ENCODE measurements at places on chromosomes 12 and 14.
A peak's percentile ranks its signal among the peaks of the same experiment; 100 is the strongest.

GRCh38 chr12:13504074-13504473, 307.5 kb downstream of the EMP1 start:
- no peak for DNase-seq

DNA sequence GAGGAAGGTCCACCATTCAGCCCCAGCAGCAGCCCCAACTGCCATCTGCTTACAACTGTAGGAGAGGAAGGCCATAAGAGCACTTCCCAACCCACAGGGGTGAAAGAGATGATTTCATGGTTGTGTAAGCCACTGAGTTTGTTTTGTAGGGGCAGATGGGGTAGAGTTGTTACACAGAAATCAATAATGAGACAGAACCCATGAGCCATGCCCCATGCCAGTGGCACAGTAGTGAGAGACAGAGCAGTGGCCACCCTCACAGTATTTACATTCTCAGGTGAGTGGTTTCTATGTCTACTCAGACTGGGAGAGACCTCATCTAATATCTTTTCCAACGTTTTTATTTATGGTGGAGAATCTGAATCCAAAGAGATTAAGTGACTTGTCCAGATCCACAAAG, 68.6 kb downstream of the NUAK1 start:
- DNase-seq = no peak

- no peak for DNase-seq
Observed at GRCh38 chr12:89414851-89415250, 62.5 kb upstream of the DUSP6 start.

GRCh38 chr12:121288158-121288845, 8.2 kb downstream of the CAMKK2 start:
- no peak for DNase-seq

DNA sequence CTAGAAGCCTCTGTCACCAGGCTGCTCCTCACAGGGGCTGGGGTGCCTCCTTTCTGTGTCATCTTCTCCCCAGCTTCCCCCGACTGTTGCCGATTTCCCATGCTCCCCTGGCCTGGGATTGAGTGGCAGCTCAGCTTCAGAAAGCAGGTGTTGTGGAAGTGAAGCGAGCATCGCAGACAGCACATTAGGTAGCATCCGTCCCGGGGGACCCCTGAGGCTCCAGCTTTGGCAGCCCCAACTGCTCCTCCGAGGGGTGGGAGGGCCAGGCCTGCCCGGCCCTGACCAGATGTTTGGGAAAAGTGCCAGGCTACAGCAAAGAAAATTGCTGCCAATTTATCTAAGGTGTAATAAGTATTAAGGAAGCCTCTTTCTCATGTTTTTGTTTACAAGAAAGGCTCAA, 1045.6 kb downstream of the BCL11B start:
- DNase-seq = no peak

GRCh38 chr12:113391650-113392337, 11.9 kb downstream of the SDS start:
- DNase-seq = no peak

- DNase-seq = no peak
Observed at GRCh38 chr12:24796876-24797275, 152.0 kb downstream of the BCAT1 start.

GRCh38 chr14:49581209-49582112, 4.7 kb downstream of the RPS29 start:
- DNase-seq = no peak

DNA sequence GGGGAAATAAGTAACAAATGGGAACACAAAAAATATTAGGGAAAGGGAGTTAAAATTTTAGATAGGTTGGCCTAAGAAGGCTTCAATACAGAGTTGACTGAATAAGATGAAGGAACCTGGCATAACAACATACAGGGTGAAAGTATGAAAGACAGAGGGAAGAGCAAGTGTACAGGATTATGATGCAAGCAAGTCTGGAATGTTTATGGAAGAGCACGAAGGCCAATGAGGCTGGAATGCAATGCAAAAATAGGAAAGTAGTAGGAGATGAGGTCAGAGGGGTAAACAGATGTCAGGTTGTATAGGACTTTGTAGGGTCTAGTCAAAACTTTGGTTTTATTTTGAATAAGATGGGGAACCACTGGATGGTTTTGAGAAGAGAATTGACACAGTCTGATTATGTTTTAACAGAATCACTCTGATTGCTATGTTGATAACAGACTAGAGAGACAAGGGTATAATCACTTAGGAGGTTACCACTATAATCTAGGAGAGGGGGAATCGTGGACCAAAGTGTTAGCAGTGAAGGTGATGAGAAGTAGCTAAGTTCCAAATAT, 96.8 kb downstream of the OSBPL8 start:
- DNase-seq = no peak

GRCh38 chr14:36502558-36503508, 17.2 kb downstream of the NKX2-1 start:
- no peak for DNase-seq

GRCh38 chr14:68362846-68363245, 430.0 kb downstream of the ZFP36L1 start:
- DNase-seq = no peak

DNA sequence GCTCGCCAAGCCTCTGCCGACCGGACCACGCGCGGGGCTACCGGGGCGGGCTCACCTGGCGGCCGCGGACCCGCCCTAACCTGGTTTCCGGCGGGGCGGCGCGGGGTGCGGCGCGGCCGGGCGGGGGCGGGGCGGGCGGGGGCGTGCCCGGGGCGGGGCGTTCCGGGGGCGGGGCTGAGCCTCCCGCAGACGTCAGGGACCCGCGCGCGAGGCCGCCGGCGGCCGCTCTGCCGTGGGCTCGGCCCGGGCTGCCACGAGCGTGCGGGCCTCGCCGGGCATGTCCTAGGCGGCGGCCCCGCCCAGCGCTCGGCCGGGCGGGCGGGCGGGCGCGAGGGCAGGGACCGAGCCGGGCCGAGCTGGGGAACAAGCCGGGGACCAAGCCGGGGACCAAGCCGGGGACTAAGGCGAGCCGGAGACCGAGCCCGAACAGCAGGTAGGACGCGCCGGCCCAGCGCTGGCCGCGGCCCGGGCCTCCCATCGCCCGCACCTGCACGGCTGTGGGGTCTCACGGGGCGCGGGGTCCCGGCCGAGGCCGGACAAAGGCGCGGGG, at the start of gene CEP170B:
Gene CEP170B, plus strand, starts transcription at position 188 of the 550 bp plus-strand sequence. CDS start 3,183 bp downstream, outside the sequence.
- peak; percentile 45 for DNase-seq

DNA sequence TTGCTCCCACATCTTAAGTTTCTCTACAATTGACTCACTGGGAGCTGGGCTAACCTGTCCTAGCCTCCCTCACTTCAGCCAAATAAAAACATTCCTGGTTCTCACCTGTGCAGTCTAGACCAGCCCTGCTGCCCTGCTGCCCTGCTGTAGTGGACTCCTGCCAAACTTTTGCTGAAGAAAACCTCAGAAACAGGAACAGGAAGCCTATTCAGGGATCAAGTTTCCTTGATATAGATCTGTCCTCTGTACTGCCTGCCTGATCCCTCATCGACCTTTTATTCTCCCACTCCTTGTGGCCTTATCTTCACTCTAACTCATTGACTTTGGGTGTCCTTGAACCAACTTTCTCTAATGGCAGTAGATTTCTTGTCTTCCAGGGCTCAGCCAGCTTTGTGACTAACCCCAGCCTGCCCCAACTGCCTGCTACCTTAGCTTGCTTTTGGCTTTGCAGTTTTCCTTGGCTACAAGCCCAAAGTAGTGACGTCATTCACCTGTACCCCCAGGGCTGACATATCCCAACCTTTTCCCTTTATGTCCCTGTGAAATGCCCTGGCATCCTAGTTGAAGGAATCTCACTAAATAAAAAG, 234.8 kb downstream of the DUSP6 start:
- DNase-seq = no peak

DNA sequence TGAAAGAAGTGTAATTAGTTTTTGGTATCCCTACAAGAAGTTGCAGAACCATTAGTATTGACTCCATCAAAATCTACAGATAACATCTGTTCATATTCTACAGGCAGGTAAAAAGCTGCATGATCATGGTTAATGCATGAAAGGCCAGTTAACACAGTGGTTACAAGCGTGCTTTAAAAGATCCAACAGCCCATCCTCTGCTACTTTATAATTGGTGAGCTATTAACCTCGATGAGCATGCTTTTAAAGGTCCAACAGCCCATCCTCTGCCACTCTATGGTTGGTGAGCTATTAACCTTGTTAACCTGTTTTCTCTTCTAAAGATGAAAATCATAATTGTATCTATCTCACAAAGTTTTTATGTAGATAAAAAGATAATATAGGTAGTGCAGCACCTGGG, 289.3 kb downstream of the DUSP6 start:
- DNase-seq = no peak

DNA sequence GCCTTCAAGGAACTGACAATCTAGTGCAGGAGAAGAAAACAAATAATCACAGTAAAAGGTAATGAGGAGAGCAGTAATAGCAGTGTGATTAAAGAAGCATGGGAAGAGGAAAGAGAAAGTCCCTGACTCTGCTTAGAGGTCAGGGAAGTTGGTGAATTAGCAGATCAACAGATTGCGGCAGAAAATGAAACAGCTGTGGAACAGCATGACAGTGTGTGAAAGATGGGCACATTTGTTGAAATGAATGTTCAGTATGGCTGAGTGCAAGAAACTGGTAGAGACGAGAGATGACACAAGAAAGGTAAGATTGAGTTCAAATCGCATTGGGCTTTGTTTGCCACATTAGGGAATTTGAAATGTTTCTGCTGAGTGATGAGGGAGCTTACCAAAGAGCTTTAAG, 63.7 kb upstream of the RASSF8 start:
- DNase-seq = no peak

- no peak for DNase-seq
Observed at GRCh38 chr12:80044694-80045046, 54.7 kb upstream of the OTOGL start.

DNA sequence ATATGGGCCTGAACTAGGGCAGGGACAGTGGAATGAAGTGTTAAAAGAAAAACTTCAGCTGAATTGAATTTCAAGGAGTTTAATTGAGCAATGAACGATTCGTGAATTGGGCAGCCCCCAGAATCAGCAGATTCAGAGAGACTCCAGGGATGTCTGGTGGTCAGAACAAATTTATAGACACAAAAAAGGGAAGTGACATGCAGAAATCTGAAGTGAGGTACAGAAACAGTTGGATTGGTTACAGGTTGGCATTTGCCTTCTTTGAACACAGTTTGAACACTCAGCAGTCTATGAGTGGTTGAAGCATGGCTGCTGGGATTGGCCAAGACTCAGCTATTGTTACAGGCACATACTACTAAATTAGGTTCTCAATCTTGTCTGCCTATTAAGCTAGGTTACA, 9.7 kb upstream of the TBPL2 start:
- no peak for DNase-seq

GRCh38 chr12:87813476-87814234, 215.5 kb downstream of the C12orf50 start:
- DNase-seq = no peak

DNA sequence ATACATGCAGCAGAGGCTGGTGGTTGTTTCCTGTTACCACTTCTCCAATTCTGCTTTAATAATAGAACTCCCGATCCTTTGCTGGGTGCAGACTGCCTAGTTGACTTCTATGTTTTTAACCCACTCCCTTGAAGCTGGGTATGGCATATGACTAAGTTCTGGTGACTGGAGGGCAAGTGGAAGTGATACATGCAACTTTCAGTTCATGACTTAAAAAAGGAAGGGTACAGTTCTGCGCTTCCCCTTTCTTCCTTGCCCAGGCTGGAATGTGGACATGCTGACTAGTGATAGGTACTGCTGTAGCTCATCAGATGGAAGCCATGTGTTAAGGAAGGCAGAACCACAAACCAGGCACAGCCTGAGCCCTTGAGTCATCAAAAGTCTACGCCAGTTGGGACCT, 2.4 kb upstream of the A2M start:
- no peak for DNase-seq

DNA sequence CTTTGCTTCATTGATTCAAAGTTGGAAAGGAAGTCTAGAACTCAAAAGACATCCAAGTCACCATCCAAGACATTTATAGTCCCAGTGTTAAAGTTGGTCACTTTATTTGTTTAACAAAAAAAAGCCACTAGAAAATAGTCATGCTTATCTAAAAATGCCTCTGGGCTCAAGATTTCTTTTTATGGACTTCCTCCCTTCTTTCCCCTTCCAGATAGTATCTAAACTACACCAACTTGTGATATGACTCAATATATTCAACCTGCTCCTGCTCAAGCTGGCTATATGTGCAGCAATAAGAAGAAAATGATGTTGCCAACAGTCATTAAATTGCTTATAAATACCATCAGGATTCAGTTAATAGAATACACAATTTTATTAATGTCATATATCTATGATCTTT, 1177.1 kb downstream of the FLRT2 start:
- no peak for DNase-seq

- DNase-seq = no peak
Observed at GRCh38 chr12:3150931-3151835, 74.0 kb downstream of the TSPAN9 start.

DNA sequence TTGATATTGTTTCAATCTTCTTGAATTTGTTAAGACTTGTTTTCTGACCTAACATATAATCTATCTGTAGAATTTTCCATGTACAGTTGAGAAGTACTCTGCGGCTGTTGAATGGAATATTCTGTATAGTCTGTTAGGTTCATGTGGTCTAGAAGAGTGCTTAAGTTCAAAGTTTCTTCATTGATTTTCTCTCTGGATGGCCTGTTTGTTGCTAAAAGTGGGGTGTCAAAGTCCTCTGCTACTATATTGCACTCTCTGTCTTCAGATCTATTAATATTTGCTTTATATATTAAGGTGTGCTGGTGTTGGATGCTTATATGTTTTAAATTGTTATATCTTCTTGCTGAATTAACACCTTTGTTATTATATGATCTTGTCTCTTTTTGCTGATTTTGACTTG, 290.9 kb upstream of the STXBP6 start:
- no peak for DNase-seq

- no peak for DNase-seq
Observed at GRCh38 chr12:132056320-132056719, 87.8 kb downstream of the DDX51 start.

- DNase-seq = no peak
Observed at GRCh38 chr14:22478670-22479069, 110.4 kb downstream of the DAD1 start.

- DNase-seq = no peak
Observed at GRCh38 chr12:418432-418831, 17.0 kb downstream of the CCDC77 start.

GRCh38 chr12:91636721-91637120, 454.1 kb upstream of the DCN start:
- DNase-seq = no peak

GRCh38 chr14:65798216-65798615, 385.7 kb downstream of the FUT8 start:
- no peak for DNase-seq
